ENCODE measurements at places on chromosomes 2 and 18.

DNA sequence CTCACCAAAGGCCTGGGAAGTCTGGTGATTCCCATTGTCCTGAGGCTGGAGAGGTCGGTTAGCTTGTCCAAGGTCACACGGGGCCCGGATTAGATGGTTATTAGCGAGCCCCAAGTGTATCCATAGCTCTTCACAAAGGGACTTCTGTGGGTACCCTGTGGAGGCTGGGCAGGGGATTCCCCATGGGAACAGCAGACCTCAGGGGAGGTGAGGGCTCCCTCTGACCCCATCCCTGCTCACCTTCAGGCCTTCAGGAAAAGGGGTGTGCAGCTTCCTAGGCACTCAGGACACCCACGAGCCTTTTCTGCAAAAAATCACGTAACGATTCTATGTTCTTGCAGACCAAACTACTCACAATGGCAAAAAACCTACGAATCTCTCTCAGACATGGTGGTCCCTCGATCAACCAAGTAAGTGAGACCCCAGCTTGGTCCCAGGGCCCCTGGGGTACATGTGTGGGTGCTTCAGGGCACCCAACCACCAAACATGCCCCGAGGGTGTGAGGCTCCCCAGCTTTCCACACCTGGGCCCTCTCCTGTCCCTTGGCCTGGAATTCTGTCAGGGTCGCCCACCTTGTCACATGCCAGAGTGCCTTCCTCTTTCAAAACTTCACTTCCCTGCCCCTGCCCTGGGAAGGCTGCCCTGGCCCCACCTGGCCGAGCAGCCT lies 40.3 kb downstream of the PDIA6 start:
- DNase-seq, result no peak

DNA sequence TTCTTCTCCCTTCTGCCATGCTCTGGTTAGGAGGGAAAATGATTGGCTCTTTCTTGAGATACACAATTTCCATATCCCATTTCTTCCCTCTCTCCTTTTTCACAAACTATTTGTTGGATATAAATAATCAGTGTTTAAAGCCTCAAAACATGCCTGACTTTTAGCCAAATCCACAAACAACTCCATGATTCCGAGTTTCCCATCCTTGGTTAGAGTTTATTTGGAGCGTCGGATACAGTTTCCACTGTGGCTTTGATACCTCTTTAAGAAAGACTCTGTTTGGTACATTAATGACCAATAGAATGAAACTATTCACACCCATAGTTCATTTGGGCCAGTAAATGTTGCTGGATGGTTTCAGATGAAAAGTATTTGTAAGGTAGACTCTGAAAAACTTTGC lies 5.9 kb upstream of the FHL2 start:
- DNase-seq, result no peak

DNA sequence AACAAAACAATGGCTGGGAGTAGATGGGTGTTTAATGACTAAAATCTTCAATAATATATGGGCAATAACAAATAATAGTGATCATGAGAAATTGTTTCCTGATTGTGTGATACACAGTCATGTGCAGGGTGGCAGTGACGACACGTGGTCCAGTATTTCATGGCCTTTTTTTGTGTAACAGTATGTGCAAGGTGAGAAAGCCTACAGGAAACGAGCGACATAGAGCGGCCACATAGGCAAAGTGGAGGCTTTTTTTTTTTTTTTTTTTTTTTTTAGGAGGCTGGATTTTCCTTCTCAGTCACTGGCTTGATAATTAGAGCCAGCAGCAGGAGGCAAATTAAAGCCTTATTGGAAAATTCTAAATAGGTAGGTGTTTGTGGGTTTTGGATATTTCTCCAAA lies 123.7 kb downstream of the MYO3B start:
- no peak for DNase-seq

DNA sequence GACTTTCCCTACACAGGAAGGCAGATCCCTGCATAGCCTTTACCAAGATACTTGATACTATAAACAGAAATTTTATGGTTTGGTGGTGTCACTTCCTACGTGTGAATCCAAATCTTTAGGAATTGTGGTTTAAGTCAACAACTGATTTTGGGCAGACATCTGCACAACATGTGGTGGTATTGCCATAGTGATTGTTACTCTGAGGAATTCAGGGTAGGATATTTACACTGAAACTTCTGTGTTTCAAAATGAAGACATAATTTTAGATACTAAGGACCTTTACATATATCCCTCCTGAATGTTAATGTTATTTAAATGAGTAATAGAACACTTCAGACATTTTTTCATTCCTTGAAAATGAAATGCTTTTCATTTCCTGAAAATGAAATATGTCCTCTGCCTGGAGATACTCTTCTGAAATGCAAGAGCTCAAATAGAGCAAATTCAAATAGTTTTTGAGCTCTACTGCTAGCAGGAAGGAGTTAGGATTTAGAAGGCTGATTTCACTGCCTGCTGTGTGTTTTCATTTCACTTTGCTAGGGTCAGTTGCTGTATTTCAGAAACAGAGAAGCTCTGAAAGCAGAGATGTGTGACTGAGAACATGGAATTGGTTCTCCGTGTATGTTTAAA lies 77.2 kb downstream of the MDH1 start:
- DNase-seq, result no peak

- no peak for DNase-seq
These were observed 47.3 kb upstream of the PAPOLG start for GRCh38 chr2:60708630-60709320.

DNA sequence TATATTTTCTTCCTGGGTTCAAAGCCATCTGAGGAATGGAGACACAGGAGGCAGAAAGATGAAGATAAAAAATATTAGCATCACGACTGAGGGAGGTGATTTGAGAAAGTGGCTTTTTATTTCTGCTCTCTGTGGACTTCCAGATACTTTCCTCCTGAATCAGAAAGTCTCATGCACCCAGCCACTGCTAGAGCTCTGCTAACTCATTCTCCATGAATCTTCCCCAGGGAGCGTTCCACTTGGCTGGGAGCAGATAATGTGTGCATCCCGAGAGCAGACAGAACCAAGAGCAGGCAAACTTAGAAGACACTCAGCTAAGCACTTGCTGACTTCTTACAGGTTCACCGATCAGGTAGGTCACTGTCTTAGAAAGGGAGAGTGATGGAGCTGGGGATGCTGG lies 264.1 kb upstream of the THUMPD2 start:
- DNase-seq, result no peak

GRCh38 chr2:102438111-102438510 lies 15.2 kb downstream of the IL18RAP start:
- DNase-seq, result no peak

DNA sequence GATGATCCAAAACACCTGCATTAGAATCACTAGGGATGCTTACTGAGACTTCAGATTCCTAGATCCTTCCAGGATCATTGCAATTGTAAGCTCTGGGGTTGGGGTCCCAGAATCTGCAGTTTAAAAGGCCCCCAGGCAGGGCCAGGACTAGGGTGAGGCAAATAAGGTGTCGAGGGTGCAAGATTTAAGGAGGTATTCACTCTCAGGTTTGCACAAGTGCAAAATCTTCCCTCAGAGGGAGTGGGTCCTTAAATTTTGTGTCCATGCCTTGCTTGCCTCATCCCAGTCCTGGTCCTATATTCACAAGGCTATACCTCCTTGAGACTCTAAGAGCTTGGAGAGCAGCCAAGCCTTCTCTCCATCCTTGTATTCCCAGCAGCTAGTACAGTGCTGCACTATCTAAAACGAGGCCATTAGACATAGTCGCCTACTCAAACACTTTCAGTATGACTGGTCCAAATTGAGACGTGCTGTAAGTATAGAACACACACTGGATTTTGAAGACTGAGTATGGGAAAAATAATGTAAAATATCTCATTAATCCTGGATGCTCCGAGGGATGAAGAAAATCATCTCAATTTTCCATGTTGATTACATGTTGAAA lies 31.6 kb upstream of the MREG start:
- no peak for DNase-seq

GRCh38 chr2:85160966-85161960 lies 28.1 kb downstream of the TCF7L1 start:
- DNase-seq, result no peak

DNA sequence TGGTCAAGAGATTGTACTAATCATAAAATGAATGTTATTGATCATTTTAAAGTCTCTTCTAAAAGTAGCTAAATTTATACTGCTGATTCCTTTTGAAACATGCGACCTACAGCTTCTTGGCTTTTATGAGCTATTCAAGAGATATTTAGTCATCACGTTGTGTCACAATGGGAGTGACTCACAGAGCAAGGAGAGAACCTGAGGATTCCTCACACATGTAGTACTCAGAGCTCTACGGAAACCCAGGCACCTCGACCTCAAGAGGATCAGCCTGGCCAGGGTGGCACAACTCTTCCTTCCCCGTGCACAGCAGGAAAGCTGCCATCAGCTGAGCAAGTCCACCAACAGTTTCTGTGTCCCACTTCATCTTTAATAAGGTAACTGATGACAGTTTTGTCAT lies at the start of gene DHRS9:
Gene DHRS9 (plus strand): TSS at position 223 of the 400 bp plus-strand sequence. CDS start 12,019 bp downstream, outside the sequence.
- no peak for DNase-seq

DNA sequence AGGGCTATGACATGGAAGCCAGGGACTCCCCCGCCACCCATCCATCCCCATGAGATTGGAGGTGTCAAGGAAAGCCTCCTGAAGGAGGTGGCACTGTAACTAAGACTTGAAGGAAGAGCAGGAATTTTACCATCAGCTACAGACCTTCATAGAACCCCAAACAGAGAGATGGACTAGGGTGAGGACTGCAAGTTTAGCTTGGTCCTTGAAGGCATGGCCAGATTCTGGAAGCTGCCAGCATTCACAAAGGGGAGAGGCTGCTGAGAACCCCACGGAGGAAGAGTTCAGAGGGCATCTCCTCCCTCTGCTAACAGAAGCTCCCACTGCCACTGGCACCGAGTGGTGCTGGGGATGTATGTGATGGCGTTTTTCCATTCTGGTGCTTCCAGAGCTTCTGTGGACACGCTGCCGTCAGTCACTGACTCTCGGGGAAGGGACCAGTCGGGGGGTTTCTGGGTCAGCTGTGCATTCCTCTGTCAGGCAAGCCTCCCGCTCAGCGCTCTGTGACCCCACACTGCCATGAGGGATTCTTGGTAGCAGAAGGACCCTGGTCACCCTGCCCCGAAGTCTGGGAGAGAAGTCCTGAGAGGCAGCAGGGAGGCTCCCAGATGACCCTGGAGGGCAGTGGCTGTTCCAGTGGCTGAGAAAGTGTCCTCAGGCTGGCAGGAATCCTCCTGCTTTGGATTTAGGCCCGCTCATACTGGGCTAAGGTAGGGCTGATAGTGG lies 18.1 kb downstream of the TMEM185B start:
- no peak for DNase-seq

DNA sequence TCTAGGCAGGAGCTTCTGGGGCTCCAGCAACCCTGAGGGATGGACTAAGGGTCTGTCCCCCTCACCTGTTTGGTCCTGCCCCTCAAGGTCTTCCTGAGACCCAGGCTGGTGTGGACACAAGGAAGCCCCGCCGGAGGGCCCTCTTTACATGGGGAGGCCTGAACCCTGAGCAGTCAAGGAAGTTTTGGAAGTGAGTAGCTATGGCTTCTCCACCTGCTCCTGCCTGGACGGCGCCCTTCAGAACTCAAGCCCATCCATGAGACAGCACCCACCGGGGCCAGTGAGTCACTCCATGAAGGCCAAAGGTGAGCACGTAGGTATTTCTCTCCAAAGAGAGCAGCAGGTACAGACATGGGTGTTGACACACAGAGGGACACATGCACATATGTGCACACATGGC lies 98.2 kb upstream of the CTDP1 start:
- DNase-seq, result no peak

DNA sequence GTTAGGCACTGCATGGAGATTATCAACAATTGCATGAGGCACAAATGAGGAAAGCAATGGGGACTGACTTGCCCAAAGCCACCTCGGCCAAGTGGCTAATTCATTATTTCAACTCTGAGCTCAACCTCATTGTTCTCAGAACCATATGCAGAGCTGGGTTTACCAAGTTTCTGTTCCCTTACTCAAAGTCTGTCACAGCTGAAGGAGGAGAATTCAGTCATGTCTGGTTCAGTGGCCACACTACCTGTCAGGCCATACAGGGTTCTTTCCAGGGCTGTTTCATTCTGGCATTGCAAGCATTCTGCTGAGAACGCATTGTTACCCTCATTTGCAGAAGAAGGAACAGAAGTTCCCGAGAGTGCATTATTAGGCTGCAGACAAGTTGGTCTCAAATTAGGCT lies 181.7 kb downstream of the MYT1L start:
- no peak for DNase-seq

DNA sequence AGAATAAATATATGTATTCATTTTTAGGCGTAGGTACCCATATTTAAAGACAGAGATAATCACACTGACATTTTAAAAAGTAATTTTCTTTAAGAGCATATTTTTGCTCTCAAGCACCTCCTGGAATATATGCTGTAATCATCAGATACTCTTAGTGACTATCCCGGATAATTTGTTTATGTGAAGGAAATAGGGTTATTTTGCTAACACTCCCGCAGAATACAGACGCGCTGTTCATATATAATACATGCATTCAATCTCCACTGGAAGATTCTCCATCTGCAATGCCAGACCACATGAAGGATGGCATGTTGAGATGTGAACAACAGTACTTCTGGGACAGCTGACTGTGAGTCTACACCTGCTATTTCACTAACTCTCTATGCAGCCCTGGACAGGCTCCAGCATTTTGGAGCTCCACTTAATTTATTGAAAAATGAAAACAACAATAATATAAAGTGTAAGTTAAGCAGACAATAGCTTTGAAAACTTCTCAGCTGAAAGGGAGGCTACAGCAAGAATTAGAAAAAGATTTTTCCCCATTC lies 430.6 kb downstream of the TMX3 start:
- no peak for DNase-seq

DNA sequence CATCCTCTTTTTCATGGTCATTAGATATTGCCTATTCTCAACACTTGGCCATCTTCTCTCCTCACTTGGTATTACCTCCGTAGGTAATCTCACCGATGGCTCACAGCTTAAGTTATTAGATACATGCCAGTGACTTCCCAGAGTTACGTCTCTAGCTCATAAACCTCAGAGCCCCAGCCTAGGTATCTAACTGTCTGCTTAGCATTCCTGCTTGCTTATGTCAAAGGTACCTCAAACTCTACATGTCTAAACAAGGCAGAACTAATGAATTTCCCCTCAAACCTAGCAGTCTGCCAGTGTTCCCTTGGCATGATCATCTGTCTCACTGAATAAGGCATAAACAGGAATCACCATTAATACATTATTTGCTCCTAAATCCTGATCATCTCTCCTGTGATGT lies 27.7 kb upstream of the ZNF638 start:
- DNase-seq, result no peak

DNA sequence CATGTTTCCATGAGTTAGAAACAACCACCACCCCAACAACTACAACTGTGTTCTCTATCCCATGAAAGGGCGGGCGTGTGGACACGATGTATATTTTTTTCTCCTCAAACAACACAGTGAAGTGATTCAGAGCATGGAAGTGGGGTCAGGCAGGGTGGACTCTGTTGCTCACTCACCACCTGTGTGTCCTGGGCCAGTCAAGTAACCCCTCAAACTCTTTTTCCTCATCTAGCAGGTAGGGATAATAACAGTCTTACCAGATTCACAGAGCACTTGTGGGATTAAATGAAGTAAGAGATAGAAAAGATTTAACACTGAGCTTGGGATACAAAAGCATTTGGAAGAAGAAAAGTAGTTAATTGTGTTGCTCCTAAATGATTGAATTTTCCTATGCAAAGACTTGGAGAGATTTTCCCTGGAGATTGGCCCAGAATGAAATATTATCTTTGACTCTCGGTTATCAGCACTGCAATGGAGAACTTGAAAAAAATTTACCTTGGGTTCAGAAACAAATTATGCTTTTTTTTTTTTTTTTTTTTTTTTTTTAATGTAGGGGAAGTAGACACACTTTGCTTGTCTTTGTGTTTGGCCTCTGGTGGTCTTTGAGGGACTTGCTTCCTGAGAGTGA lies 161.9 kb upstream of the EPAS1 start:
- DNase-seq, result no peak

- DNase-seq, result no peak
These were observed 57.1 kb downstream of the CAVIN2 start for GRCh38 chr2:191789796-191790195.

Data from frontal cortex (tissue), 4 donors.